Mesenchymal stem cell (in vitro differentiated cells and primary cell): ENCODE measurements at places on chromosomes 1 and 21.

GRCh38 chr1:82775406-82776000 lies 974.8 kb downstream of the ADGRL2 start:
- no peaks in the 10 kb centered on the region for H3K27me3 ChIP-seq
- H3K4me1 ChIP-seq: no peaks in the 10 kb centered on the region
- no peak overlapping the region for H3K27ac ChIP-seq
- H3K36me3 ChIP-seq: no peaks in the 10 kb centered on the region

DNA sequence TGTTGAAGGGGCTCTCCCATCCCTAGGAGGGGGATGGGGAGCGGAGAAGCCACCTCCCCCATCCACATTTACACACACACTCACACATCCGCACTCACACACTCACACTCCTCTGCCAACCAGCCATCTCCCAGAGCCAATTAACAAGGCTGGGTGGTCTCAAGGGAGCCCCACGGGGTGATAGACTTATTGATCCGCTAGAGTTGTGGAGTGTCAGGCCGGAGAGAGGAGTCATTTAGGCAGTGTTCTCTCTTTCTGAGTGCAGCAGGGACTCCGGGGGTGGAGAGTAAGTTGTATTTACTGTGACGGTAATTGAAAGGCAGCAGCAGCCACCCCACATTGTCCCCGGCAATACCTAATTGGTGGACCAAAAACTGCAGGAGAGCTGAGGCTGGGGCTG lies 61.6 kb downstream of the KLHDC7A start:
- H3K4me3 ChIP-seq: no peak overlapping the region
- DNase-seq: no peak
- H3K4me1 ChIP-seq: no peaks in the 10 kb centered on the region
- H3K27me3 ChIP-seq: peaks cover 57% of the 10 kb centered on the region
- no peaks in the 10 kb centered on the region for H3K36me3 ChIP-seq

DNA sequence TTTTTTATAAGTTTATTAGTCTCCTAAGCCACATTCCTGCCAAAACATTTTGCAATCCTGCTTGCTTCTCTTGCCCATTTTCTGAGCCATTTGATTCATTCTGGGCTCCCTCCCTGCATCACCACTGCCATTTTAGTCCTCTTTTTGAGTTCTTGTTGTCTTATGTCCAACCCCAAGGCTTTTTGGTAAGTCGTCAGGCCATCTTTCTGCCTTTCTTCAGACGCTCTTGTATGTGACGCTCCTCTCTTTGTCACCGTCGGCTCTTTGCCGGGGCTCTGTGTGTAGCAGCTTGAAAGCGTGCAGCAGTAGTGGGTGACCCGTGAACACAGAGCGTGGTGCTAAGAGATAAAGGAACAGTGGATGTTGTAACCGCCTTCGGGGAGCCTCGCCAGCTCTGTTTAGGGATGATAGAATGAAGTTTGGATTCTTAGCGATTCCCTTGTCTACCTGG lies 14.6 kb downstream of the HUNK start:
- H3K27ac ChIP-seq: no peak overlapping the region
- H3K27me3 ChIP-seq: no peaks in the 10 kb centered on the region
- no peaks in the 10 kb centered on the region for H3K4me1 ChIP-seq

- DNase-seq: no peak
- H3K36me3 ChIP-seq: no peaks in the 10 kb centered on the region
- no peak overlapping the region for H3K27ac ChIP-seq
Observed at GRCh38 chr1:6241887-6242740, 1.9 kb upstream of the HES3 start.

DNA sequence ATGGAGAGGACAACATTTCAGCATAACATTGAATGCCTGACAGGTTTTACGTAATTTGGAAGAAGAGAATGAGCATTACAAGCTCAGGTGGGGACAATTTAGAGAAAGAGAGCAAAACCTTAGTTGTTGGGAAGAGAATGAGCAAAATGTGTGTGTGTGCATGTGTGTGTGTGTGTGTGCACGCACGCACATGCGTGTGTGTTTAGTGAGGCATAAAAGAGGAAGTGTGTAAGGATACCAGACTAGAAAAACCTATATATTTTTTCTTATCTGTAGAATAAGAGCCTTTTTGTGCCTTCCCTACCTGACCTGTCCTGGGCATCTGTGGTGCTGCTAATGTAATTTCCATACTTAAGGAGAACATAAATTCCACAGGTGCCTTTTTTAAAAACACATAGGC lies 99.0 kb upstream of the PLXNA2 start:
- H3K4me3 ChIP-seq: no peak overlapping the region
- H3K27ac ChIP-seq: no peak overlapping the region
- no peaks in the 10 kb centered on the region for H3K4me1 ChIP-seq
- H3K36me3 ChIP-seq: no peaks in the 10 kb centered on the region
- DNase-seq: no peak

DNA sequence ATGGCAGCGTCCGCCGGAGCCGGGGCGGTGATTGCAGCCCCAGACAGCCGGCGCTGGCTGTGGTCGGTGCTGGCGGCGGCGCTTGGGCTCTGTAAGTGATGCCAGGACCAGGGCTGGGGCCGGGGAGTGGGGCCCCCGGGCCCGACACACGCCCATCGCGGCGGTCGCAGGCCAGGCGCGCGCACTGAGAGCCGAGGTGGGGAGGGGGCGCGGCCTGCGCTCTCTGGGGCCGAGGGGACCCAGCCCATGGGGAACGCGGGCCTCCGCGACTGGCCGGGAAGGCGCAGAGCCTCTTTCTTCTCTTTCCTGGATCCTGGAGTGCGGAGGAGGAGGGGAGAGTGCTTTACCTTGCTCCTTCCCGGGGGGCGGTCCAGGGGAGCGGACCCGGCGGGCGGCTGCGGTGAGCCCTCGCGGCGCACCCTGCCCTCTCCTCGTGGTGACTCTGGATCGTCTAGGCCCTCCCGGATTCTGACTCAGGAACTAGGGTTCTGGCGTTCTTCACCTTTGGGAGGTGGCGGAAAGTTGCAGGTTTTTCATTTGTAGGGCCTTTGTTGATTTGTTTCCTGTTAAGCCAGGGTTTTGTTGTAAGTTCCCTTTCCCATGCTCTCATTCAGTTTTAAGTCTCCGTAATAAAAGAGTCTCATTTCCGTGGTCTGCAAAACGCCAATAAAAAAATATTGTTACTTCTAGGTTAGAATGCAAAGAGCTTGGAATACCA lies 529 bp downstream of the MPZL1 start:
- H3K4me1 ChIP-seq: peaks cover 6% of the 10 kb centered on the region
- peak overlapping the region; percentile 91 for H3K4me3 ChIP-seq
- peak overlapping the region; percentile 49 for H3K27ac ChIP-seq
- H3K36me3 ChIP-seq: no peaks in the 10 kb centered on the region

- H3K36me3 ChIP-seq: no peaks in the 10 kb centered on the region
- H3K27ac ChIP-seq: no peak overlapping the region
- DNase-seq: no peak
- no peak overlapping the region for H3K4me3 ChIP-seq
- no peaks in the 10 kb centered on the region for H3K27me3 ChIP-seq
Observed at GRCh38 chr21:19120591-19120990, 717.0 kb upstream of the TMPRSS15 start.

GRCh38 chr1:111618081-111618480 lies 1.5 kb upstream of the RAP1A start:
- H3K4me1 ChIP-seq: peaks cover 3% of the 10 kb centered on the region
- no peaks in the 10 kb centered on the region for H3K27me3 ChIP-seq
- no peak overlapping the region for H3K4me3 ChIP-seq

DNA sequence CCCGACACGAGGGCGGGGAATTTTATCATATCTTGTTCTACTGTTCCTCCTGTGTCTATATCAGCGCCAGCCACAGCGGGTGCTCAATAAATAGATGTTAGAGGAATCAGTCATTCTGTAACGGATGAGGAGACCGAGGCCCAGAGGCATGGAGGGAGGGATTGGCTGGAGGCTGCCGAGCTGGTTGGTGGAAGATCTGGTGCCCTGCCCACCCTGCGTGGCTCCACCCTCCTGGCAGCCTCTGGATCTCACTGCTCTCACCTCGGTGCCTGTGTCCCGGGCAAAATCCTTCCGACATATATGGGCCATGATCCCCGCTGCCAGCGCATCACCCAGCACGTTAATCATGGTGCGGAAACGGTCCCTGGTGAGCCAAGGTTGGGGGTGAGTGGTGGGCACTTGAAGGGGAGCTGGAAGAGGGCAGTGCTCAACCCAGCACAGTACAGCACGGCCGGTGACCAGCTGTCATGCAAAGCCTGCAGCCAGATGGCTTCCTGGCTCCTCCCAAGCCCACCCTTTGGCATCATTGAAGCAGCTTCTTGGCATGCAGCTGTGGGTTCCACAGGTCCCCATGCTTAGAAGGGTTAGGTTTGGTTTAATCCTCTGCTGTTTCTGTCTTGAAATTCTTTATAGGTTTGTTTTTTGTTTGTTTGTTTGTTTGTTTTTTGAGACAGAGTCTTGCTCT lies 26.7 kb downstream of the PODN start:
- peaks cover 26% of the 10 kb centered on the region for H3K4me1 ChIP-seq
- no peaks in the 10 kb centered on the region for H3K27me3 ChIP-seq
- H3K4me3 ChIP-seq: no peak overlapping the region
- peaks cover 3% of the 10 kb centered on the region for H3K36me3 ChIP-seq
- no peak overlapping the region for H3K27ac ChIP-seq

- H3K4me1 ChIP-seq: peaks cover 1% of the 10 kb centered on the region
- H3K27ac ChIP-seq: no peak overlapping the region
- DNase-seq: no peak
Observed at GRCh38 chr21:14382486-14382834, 486 bp downstream of the HSPA13 start.

- H3K27ac ChIP-seq: no peak overlapping the region
- no peak for DNase-seq
- no peak overlapping the region for H3K4me3 ChIP-seq
- peaks cover 10% of the 10 kb centered on the region for H3K4me1 ChIP-seq
- H3K27me3 ChIP-seq: no peaks in the 10 kb centered on the region
Observed at GRCh38 chr1:87790756-87791155, 462.1 kb downstream of the LMO4 start.

- DNase-seq: no peak
- no peak overlapping the region for H3K27ac ChIP-seq
- no peaks in the 10 kb centered on the region for H3K4me1 ChIP-seq
- H3K27me3 ChIP-seq: no peaks in the 10 kb centered on the region
- no peaks in the 10 kb centered on the region for H3K36me3 ChIP-seq
Observed at GRCh38 chr1:72137656-72138055, 144.7 kb downstream of the NEGR1 start.

- no peak overlapping the region for H3K4me3 ChIP-seq
- peaks cover 60% of the 10 kb centered on the region for H3K27me3 ChIP-seq
Observed at GRCh38 chr1:47705517-47706130, 267.8 kb downstream of the FOXD2 start.

GRCh38 chr1:235013512-235013911 lies 115.1 kb downstream of the TOMM20 start:
- no peaks in the 10 kb centered on the region for H3K36me3 ChIP-seq
- no peak for DNase-seq
- H3K27ac ChIP-seq: no peak overlapping the region
- H3K4me1 ChIP-seq: peaks cover 8% of the 10 kb centered on the region
- H3K4me3 ChIP-seq: no peak overlapping the region
- H3K27me3 ChIP-seq: no peaks in the 10 kb centered on the region

DNA sequence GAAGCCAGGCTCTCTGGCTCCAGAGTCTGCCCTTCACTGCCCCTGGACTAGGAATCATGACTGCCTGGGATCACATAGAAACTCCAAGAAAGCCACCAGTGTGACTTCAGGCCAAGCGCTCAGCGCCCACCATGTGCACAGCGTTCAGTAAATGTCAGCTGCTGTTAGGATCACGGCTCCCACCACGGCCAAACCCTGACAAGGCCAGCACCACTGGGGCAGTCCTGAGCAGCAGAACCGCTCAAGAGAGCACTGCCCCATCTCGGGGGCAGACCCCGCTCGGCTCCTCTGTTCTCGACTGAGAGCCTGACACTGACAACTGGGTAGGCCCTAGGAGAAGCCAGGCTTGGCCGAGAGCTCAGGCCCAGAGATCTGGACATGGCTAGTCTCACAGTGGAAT lies 10.0 kb downstream of the CAPZB start:
- no peak overlapping the region for H3K27ac ChIP-seq
- no peak overlapping the region for H3K4me3 ChIP-seq
- no peak for DNase-seq
- H3K36me3 ChIP-seq: peaks cover 60% of the 10 kb centered on the region
- no peaks in the 10 kb centered on the region for H3K27me3 ChIP-seq

DNA sequence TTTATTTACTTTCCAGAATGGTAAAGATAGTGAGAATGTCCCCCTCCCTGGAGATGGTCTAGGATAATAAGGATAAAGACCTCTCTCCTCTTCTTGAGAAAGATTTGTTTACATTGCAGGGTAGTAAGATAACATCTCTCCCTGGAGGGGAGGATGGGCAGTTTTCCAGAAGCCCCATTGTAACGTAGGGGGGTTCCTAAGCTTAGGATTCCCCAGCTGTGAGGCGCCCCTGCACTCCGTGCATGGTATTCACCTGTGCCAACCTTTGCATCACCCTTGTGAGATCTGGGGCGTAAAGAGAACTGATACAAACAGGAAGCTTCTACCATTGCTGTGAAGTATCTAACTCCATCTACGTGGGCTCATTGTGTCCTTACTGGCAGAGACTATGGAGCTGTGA lies 148.7 kb upstream of the DNAH14 start:
- H3K27ac ChIP-seq: no peak overlapping the region
- no peaks in the 10 kb centered on the region for H3K36me3 ChIP-seq
- H3K4me1 ChIP-seq: no peaks in the 10 kb centered on the region
- no peaks in the 10 kb centered on the region for H3K27me3 ChIP-seq

GRCh38 chr1:51002516-51002915 lies 32.5 kb downstream of the CDKN2C start:
- H3K27me3 ChIP-seq: no peaks in the 10 kb centered on the region
- H3K36me3 ChIP-seq: peaks cover 4% of the 10 kb centered on the region
- DNase-seq: no peak
- no peak overlapping the region for H3K27ac ChIP-seq

DNA sequence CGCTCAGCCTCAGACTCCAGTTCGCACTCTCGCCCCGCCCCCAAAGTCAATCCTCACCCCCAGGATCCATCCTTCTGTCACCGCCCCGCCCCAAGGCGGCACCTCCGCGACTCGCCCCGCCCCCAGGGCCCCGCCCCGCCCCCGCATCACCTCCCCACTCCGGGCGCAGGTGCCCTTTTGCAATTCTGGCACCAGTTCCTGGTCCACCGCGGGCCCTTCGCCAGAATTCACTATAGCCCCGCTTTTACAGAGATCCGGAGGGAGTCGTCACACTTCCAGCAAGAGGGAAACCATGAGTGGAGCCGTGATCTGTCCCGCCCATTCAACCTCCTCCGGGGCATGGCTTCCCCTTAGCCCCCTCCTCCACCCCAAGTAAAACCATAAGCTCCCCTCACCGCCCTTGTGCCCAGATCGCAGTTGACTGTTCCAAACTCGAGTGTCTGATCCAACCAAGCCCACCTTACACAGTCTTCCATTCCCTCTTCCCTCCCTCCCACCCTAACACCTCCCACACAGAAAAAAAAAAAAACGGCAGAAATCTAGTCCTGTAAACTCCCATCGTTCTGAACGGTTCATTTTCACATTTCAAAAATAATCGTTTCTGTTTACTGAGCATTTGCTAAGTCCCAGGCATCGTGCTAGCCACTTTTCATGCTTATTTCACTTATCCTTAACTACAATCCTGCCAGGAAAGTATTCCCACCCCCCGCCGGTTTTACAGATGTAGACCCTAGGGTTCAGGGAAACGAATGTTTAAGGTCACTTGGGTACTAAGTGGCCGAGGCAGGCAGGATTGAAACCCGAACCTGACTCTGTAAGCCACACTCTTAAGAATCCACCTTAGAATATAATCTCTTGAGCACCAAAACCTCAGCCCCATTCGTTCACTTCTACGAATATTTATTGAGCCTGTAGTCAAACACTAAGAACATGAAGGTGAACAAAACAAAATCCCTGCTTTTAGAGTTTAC lies 1.3 kb upstream of the DNAJC16 start:
- peaks cover 6% of the 10 kb centered on the region for H3K4me1 ChIP-seq
- DNase-seq: no peak
- H3K27ac ChIP-seq: peak overlapping the region; percentile 71
- no peaks in the 10 kb centered on the region for H3K27me3 ChIP-seq

- H3K27ac ChIP-seq: no peak overlapping the region
- no peak for DNase-seq
- no peak overlapping the region for H3K4me3 ChIP-seq
- H3K36me3 ChIP-seq: no peaks in the 10 kb centered on the region
- no peaks in the 10 kb centered on the region for H3K4me1 ChIP-seq
Observed at GRCh38 chr1:219476716-219477115, 136.2 kb downstream of the ZC3H11B start.
